ENCODE measurements at places on chromosomes 2 and 18.
A peak's percentile ranks its signal among the peaks of the same experiment; 100 is the strongest.

DNA sequence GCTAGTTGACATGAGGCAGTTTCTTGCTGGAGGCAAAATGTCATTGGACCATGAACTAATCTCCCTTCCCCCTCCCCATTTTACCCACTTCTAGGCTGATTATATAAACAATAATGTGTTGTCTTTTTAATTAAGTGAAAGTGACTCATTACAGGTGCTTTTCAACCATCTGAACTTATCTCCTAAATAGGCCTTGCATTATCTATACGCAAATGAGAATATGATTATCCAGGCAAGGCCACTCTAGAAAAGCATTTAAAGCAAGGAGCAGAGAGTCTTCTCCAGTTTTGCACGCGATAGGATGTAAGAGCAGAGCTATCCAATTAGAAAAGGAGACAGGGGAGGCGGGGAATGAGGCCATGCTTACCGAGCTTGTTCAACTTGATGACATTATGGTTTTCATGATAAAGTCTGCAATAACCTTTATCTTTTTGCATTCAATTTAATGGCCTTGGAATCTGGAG lies 286.1 kb upstream of the SIX3 start:
- DNase-seq, result no peak

DNA sequence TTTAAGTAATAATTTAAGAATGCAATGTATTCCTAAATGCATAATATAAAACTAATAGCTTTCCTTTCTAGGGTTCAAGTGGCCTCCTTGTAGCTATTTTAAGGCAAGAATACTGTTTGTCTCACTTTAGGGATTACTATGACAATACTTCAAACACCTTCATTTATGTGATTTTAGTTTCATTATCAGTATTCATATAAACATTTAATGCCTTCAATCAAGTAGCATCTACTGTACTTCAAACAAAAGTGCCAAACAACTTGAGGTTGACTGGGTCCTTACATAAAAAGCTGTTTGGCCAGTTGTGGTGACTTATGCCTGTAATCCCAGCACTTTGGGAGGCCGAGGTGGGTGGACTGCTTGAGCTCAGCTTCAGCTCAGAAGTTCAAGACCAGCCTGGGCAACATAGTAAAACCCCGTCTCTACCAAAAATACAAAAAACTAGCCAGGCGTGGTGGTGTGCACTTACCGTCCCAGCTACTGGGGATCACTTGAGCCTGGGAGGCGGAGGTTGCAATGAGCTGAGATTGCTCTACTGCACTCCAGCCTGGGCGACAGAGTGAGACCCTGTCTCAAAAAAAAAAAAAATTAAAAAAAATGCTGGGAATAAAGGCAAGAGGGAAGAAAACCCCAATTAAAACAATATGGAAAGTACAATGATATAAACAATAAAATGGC lies 9.3 kb downstream of the MEX3C start:
- DNase-seq, result no peak

- no peak for DNase-seq
Observed at GRCh38 chr18:27223526-27224291, 38.6 kb upstream of the CHST9 start.

GRCh38 chr2:173286153-173286809 lies 68.4 kb upstream of the CDCA7 start:
- peak; percentile 9 for DNase-seq

- DNase-seq, result peak; percentile 77
Observed at GRCh38 chr2:239433777-239434403, 33.1 kb upstream of the HDAC4 start.

DNA sequence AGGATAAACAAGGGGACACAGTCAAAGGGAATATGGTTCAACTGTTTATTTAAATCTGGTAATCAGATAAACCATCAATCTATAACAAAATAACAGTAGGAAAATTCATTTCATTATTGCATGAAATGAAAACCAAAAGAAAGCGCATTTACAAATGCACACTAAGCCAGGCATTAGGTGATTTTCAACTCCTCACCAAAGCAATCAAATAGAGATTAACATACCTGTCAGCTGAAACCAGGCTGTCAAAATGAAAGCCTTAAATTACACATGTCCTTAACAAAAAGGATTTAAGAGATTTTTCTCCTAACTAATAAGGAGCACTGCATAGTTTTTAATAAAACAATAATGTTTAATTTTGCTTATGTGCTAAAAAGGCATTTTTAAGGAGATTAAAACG lies 23.0 kb downstream of the STK39 start:
- no peak for DNase-seq

- DNase-seq, result peak; percentile 90
Observed at GRCh38 chr2:231387904-231388724, 7.4 kb upstream of the B3GNT7 start.

DNA sequence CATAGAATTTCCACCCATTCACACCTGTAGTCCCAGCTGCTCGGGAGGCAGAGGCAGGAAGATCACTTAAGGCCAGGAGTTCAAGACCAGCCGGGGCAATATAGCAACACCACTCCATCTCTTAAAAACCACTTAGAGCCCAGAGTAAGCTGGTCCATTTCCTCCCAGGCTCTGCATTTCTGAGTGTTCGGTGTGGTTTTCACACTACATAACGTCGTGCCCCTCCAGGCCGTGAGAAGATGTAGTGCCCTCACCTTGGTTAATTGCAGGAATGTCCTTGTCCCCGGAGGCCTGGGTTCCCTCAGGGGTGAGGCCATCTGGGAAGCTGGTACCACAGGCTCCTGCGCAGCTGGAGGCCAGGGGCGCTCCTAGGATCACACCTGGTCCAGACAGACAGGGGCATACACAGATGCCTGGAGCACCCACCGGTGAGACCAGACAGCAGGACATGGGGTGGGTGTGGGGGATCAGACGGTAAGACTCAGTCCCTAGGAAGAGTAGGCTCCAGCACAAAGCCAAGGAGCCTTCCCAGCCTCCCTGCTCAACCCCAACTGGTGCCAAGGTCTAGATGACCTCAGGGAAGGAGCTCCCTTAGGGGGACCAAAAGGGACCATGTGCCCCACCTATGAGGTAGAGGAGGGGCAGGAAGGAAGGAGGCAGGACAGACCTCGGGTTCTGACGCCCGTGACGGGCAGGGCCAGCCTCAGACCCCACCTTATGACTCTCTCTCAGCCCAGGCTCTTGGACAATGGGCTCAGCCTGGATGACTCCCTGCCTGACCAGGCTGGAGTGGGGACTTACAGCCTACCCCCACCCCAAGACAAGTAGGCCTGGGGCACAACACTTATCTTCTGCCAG lies 752 bp downstream of the ASTL start:
- no peak for DNase-seq

DNA sequence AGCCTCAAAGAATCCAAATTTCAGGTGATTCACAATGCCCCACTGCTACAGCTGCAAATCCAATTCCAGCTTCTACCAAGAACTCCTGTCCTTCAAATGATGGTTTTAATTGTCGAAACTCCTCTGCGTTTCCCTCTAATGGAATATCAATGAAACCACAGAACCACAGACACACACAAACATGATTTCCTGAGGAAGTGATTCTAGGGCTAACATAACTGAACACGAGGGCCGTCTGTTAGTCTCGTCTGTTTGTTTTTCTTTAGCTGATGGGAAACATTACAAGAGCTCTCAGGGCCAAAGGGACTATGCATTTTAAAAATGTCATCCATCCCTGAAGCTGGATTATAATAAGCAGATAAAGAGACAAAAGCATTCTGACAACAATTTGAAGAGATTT lies 59.4 kb downstream of the RNF152 start:
- DNase-seq, result no peak

GRCh38 chr2:171249689-171250088 lies 89.0 kb upstream of the TLK1 start:
- DNase-seq, result no peak

- no peak for DNase-seq
Observed at GRCh38 chr2:85016446-85016845, 45.5 kb downstream of the KCMF1 start.

Data from PC-3 (cell line).